ENCODE measurements at places on chromosomes 16 and 17.

DNA sequence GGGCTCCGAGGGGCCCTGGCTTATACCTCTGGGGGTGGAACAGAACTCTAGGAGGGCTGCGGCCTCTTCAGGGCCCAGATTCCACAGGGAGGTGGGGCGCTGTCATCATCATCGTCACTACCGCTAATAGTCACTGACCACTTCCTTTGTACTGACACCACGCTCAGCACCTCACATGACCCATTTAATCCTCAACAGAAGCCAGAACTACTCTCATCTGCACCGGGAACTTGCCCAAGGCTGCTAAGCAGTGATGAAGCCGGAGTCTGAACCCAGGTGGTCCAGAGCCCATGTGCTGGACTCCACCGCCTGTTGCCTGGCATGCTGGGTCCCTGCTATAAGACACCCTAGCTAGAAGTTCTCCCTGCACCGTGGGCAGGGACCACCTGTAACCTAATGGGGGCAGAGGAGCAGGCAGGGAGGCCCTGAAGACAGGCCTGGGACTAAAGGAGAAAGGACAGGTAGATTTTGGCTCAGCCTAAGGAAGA lies 12.0 kb downstream of the UNC13D start:
- DNase-seq: no peak

DNA sequence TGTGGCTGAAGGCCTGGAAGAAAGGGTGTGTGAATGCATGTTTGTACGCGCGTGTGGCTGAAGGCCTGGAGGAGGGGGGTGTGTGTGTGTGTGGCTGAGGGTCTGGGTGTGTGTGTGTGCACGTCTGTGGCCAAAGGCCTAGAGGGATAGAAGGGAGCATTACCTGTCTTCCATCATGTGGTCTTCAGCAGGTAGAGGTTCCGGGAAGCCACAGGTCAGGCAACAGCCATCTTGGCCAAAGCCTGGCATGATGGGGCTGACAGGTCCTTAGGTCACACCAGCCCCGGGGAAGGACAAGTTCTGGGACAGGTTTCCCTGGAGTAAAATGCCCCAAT lies 5.2 kb downstream of the LITAFD start:
- no peak for DNase-seq

GRCh38 chr16:89616623-89617022 lies 3.2 kb downstream of the DPEP1 start:
- no peak for DNase-seq

DNA sequence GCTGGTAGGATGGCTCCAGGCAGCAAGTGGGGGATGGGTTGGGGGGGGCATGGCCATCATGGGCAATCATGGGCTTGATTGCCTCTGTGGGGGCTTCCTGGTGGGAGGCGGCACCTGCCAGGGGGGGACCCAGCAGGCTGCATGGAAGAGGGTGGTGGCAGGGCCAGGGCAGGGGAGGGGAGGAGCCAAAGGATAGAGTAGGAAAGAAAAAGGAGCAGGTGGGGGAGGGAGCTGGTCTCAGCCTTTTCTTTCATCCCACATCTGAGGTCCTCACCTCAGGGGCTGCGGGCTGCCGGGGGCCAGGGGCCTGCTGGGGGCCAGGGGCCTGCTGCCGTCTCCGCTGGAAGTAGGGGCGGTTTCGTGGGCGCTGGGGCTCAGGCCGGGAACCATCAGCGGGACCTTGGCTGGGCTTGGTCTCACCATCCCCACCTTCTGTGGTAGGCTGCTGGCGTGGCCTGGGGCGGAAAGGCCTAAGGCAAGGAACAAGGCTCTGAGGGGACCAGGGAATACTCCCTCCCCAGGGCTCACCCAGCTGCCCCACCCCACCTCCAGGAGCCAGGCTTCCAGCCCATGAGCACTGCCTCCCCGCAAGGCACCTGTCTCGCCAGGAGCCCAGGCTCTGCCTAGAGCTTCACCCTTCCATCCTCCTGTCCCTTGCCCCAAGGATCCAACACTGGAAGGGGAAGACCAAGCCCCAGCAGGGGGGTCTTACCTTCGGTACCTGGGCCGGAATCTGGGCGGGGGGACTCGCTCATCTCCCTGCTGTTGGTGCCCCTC lies 5.0 kb downstream of the YBX2 start:
- DNase-seq: no peak

DNA sequence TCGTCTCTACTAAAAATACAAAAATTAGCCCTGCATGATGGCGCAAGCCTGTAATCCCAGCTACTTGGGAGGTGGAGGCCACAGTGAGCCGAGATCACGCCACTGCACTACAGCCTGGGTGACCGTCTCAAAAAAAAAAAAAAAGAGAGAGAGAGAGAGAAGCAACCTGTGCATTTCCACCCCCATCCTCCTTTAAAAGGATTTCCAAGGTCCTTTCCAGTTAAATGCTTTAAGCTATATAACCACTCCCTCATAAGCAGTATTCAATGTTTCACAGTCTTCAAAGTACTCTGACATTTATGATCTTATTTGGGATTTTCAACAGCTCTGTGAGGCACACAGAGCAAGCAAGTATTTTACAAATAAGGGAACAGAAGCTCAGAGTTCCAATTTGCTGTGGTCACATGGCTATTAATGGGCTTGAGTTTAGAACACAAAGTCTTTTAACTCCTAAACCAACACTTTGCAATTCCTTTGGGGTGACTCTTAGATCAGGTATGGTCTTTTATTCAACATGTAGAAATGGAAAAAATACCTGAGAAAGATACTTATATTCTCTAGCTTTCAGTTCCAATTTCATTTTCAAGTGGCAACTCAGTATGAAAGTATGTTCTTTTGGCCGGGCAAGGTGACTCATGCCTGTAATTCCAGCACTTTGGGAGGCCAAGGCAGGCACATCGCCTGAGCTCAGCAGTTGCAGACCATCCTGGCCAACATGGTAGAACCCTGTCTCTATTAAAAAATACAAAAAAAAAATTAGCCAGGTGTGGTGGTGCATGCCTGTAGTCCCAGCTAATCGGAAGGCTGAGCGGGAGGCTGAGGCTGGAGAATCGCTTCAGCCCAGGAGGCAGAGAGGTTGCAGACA lies 31.3 kb downstream of the SPOP start:
- DNase-seq: no peak

DNA sequence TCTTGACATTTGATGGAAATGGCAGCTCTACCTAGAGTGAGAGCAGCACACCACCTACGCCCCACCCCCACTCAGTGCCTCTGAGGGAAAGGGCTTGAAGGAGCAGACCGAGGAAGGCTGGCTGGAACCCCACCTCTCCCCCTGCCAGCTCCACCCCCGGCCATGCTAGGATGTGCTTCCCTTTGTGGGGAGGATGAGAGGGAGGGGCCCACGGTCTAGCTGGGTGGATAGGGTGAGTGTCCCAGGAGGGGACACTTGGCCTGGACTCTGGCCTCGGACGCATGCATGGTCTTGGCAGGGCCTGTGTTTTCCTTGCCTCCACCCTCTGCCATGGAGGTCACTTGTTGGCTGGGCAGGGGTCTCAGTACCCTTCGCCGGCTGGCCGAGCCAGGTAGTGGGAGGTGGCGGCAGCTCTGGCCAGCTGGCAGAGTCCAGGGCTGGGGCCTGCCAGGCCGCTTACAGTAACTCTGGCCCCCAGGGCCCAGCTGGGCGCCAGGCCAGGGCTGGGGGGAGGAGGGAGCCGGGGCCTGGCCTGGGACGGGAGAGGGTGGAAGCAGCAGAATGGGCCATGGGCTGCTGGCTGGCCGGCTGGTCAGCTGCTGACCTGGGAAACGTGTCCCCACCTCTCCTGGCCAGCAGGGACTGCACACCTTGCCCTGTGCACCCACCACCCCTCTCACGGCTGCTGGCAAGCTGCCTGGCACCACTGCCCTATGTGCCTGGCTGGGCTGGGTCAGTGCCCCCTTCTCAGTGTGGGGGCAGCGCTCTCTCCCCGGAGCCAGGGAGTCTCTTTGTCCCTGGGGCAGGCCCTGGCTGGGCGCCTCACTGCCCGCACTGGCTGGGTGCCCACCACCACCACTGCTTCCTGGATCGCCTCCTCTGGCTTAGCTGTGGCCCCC lies 23.0 kb downstream of the RARA start:
- DNase-seq: no peak

DNA sequence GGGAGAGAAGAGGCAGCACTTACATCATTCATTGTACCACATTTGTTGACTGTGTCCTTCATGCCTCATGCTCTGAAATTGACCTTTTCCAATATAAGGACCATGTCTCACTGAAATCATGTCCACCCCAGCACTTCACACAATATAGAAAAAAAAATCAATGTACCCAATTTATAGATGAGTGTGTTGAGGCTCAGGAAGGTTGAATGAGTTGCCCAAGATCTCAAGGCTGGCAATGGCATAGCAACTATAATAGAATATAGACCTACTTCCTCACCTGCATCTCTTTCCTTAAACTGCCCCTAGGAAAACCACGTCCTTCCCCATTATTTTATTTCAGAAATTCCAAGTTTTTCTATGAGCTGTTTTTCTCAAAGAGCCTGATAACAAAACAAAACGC lies 912 bp upstream of the VAT1L start:
- no peak for DNase-seq

GRCh38 chr16:35492225-35492624 lies 2032.8 kb downstream of the TP53TG3F start:
- DNase-seq: no peak

DNA sequence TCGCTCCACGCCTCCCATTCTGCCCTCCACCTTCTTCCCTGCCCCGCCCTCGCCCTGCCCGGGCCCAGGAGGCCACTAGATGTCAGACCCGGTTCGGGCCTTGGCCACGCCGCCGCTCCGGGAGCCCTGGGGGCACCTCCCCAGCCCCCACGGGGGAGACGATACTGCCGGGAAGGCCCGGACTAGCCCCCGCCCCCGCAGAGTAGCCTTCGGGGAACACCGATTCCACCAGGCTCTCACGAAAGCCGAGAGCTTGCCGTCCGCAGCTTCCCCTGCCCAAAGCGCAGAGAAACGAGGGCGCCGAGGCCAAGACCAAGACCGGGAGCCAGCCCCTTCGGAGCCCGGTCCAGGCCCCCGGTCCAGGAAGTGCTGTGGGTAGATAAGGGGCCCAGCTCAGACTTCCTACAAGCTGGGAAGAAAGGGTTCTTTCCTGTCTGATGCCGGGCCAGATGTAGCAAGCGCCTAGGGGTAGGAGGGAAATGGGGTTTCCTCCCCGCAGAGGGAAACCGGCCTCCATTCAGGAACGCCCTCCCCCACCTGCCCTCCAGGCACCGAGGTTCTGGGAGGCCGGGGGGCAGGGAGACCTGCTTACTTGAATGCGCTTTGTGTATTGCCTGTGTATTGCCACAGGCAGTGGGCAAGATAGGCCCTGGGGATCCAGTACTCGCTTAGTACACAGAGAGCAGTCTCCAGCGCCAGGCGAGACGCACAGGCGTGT lies 806 bp upstream of the CYB561 start:
- DNase-seq: no peak

GRCh38 chr17:32596206-32596605 lies 109.4 kb downstream of the CDK5R1 start:
- no peak for DNase-seq

DNA sequence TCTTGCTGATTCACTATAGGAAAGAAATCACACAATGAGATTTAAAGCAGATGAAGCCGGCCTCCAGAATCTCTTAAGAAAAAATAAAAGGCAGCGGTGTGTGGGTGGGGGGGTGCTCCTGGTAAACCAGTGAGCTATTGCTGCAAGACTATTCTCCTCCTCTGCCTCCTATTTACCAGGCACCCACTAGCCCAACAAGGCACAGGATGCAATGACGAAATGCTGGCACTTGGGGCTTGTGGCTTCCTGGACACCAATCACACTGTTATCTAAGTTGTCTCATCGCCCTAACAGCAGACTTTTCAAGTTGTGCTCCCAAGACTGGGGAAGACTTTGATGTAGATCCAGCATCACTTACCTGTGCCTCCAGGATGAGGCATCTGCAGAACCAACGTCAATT lies 50.2 kb upstream of the NDRG4 start:
- no peak for DNase-seq

GRCh38 chr16:68356249-68356918 lies 45.6 kb downstream of the PRMT7 start:
- no peak for DNase-seq

GRCh38 chr17:14442798-14443528 lies 142.1 kb downstream of the HS3ST3B1 start:
- DNase-seq: no peak

DNA sequence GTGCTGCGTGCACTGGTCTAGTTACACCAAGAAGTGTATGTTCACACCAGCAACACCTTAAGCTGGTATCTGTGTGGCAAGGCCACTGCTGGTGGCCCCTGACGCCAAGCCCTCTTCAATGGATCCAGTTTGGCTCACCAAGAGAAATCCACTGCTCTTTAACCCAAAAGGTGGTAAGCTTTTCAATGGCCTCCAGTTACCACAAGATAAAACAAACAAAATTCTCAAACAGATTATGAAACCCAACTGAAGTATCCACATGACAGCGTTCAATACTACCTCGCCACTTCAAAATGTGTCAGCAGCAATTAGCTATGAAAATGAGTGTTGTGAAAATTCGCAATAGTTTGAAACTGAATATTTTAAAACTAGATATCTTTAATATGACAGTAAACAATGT lies 96.5 kb upstream of the AKTIP start:
- DNase-seq: no peak

- no peak for DNase-seq
Observed at GRCh38 chr16:11180489-11180888, 75.5 kb downstream of the SOCS1 start.

DNA sequence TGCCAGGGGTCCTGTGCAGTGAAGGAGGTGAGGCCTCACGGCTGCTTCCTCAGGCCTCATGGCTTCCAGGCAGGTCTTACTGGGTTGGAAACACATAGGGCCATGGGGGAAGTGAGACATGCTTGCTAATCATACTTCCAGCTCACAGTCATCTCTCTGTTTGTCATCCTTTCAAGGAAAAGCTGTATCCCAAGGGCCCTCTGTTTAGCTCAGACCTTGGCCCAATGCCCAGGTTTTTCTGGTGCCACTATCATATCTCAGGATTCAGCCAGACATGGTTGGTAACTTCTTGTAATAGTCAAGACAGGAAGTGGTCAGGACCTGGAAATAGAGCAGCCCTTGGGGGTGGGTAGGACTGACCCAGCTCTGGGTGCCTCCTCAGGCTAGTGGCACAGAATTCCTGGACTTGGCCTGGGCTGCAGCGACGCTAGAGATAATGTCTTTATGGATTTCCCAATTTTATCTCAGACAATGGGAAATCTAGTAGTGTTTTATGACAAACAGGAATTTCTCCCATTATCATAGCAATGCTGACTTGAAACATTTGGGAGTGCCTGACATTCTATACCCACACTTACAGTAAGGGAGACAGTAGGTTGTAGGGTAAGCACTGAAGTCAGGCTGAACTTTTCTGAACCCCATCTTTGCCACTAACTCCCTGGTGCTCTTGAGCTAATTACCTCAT lies 13.5 kb upstream of the ITGB3 start:
- DNase-seq: no peak

DNA sequence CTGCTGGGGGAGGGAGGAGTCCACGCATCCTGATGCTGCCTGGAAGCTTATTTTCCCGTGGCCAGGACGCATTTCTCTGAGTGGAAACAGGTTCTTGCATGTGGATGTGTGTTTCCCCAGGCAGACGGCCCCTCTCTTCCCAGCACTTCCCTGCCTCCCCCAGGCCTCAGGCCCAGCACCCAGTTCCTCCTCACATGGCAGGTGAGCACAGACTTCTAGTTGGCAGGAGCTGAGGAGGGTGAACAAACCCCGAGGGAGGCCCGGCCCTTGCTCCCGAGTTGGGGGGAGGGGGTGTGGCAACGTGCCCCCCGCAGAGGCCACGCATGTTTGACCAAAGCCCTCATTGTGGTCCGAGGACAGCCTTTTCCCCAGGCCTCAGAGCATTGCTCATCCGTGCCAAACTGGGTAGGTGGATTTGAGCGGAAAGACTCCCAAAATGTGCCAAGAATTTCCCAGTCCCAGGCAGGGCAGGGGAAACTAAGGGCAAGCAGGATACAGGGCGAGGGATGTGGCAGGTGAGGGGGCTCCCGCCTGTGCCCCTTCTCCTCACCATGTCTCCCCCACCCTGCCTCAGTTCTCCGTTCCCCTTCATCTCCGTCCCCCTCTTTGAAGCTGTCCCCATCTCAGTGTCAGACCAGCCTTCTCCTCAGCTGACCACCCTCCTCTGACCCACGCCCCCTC lies 1.5 kb upstream of the SPEM1 start:
- DNase-seq: no peak
